NT2/D1 (cell line): ENCODE measurements at places on chromosomes 1 and 21.

DNA sequence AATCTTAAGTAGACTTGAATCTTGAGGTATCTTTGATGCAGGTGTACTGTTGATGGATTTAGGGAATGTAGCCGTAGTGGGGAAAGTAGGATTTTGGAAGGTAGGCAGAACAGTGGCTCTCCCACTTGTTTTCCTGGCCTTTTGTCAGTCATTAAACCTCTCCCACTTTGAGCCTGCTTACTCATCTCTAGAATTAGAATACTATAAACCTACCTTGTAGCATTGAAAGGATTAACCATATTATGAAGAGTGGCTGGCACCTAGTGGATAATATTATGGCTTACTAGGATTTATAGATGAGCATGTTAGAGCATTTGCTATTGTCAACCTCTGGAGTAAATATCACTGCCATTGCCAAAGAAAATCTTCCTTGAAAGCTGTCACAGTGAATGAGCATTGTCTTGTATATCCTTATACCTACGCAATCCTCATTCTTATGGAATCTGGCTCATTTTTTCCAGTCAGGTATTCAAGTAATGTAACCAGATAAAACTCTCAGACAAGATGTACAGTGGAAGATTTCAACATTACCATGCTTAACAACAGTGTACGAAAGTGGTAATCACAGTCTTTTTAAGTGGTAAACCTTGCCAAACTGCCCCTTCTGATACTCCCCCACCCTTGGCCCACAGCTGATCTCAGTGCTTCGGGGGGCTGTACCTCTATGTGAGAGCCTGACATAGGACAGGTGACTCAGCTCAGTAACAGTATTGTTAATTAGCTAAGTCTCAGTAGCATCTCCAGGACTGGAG is 44.4 kb downstream of the SH3GLB1 start:
- no peak for DNase-seq

DNA sequence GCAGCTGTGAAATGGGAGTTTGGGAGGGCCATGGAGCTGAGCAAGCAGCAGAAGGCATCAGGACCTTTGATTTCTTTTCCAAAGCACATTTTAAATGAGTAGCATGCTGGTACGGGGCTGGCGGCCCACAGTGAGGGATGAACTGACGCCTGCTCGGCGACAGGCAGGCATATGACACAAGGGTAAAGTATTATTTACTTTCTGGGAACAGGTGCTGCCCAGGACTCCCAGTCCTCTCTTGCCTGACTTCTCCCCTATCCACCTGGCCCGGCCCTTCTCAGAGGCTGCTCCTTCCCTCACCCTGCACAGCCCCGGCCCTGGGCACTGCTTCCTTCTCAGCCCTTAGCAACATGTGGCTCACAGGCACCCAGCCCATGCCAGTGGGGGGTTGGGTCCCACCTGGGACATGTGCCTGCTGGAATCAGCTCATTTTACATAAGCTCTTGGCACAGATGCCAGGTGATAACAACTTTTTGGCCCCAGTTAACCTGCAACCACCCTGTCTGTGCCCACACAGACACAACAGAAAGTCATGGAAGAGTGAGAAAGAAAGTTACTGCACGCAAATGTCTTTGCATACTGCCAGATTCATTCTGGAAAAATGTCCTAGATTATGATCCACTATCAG is 112.3 kb upstream of the GADD45A start:
- DNase-seq = no peak

DNA sequence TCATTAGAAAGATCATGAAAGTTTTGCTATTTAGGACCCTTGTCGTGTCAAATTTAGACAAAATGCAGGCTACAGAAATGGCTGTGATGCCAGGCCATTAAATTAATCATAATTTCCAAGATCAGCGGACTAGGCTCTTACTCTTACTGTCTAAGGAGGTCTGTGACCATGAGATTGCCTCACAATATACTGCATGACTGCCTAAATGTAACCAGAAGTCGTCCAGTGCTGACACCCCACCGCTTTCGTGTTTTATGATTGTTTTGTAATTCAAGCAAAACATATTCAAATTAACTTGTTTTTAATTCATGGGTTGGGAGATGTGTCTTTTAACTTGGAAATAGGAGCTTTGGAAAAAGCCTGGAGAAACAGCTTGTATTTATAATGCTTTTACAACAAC is 947.5 kb downstream of the BRINP3 start:
- no peak for DNase-seq

DNA sequence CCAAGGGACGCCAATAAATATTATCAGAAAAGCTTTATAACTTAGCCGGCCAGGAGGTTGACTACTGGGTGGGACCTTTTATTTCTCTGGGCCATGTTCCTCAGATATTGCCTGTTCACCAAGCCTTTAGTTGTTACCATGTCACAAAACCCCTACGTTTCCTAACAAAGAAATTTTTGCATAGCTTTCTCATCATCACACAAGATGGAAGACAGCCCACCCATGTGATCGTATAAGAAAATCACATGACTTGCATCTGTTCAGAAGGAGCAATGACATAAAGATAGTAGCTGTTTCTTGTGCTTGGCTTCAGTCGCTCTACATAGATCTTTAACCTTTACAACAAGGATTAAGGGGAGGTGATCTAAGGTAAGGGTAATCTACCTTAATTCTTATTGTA is 88.9 kb upstream of the NGF start:
- no peak for DNase-seq

DNA sequence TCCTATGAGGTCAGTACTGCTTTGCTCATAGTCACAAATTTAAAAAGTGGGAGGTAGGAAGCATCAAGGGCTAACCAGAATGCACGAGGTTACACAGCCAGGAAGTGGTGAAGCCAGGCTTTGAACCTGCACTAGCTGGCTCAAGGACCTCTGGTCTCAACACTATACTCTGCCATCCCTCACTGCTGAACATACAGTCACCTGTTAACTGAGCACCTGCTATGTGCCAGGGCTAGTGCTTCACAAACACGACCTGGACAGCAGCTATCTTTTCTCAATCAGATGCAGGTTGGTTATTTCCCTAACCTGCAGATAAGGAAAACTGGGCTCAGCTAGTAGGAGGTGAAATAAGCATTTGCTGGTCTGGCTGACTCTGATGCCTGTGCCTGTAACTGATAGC is 73.0 kb downstream of the GLIS1 start:
- DNase-seq = no peak

GRCh38 chr1:154221278-154222001 is 685 bp downstream of the UBAP2L start:
- DNase-seq = no peak

GRCh38 chr1:189567890-189568289 is 909.8 kb downstream of the BRINP3 start:
- no peak for DNase-seq

- no peak for DNase-seq
These were observed 64.0 kb downstream of the RGS7 start for GRCh38 chr1:241292973-241293372.

DNA sequence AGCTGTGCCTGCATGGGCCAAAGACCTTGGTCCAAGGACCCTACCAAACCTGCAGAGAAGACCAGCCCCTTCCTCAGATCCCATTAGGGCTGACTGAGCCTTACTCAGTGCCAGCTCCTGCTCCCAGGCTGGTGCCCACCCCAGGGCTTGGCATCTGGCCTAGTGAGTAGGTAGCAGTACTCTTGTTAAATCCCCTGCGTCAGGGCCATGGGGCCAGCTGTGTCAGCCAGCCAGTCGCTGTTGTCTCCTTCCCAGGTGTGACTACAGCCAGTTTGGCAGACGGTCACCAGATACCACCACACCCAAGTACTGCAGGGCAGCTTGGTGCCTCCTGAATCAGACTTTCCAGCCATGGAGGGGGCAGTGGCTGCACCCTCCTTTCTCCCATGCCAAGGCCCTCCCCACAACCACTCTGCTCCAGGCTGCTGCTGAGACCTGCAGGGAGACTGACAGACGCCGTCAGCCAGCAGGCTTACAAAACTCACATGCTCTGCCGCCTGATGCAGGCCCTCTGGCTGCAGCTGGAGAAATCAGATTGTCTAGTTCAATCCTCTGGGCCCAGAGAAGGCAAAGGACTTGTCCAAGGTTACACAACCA is 3.0 kb downstream of the TENT5B start:
- no peak for DNase-seq

DNA sequence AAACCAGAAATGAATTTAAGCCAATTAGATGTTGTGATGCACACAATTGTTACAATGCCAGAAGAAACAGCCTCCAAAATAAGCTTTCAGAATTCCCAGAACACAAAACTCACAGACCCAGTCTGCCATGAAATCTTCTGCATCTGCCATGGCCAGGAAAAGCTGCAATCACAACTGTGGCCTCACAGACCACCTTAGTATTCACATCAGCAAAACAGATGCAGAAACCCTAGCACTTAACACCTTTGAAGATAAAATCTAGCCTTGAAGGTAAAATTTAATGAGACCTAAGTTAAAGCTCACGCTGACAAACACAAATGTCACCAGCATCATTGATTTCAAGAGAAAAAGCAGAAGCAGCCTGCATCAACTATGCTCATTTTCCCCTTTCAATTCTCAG is 566.8 kb upstream of the TMPRSS15 start:
- no peak for DNase-seq

- DNase-seq = no peak
These were observed 176.5 kb upstream of the ST6GALNAC5 start for GRCh38 chr1:76690766-76691165.

- no peak for DNase-seq
These were observed 144.9 kb downstream of the KAZN start for GRCh38 chr1:14743368-14743767.

- DNase-seq = no peak
These were observed 8.8 kb upstream of the HENMT1 start for GRCh38 chr1:108669679-108670078.

DNA sequence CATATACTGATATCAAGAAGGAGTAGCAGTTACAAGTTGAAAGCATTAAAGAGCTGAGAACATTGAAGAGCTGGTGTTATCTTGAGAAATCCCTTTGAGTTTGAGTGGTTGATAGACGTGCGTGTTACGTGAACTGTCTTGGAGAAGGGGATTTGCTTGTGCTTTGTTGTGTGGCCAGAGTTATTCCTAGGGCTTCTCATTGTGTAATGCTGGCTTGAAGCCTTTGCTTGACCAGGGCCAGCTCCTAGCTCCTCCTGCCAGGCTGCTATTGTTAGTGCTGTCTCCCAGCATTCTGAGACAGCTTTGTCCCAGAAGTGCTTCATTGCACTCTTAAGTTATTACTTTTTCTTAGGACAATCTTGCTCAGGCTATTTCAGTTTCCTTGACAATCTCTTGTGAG is 116.2 kb upstream of the KCNK2 start:
- no peak for DNase-seq

- no peak for DNase-seq
These were observed 489.3 kb upstream of the RUNX1 start for GRCh38 chr21:35538386-35538785.

DNA sequence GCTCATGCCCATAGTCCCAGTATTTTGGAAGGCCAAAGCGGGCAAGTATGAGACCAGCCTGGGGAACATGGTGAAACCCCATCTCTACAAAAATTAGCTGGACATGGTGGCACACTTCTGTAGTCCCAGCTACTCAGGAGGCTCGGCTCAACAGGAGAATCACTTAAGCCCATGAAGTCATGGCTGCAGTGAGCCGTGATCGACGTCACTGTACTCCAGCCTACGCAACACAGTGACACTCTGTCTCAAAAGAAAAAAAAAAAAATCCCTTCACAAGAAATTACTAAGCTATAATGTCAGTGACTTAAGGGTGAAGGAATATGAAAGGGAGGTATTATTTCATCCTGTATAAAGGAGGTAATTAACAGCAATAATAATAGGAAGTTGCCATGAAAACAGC is 99.8 kb downstream of the ACBD6 start:
- DNase-seq = no peak

GRCh38 chr21:44761011-44761729 is 40.5 kb downstream of the UBE2G2 start:
- DNase-seq = no peak

DNA sequence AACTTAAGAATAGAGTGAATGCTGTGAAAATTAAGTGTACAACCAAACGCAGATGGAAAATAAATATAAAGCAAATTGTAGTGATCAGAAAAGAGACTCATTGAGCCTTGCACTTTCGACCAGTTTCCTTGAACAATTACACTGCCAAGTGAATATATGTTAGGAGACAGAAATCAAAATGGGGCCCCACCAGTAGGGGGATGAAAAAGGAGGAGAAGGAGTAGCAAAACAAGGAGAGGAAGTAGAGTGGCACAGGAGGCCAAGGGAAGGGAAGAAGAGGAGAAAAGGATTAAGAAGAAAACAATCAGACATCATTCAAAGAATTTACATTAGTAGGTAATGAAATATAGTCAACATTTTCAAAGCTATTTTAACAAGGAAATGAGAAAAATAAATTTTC is 1770.6 kb downstream of the PLA2G4A start:
- no peak for DNase-seq

DNA sequence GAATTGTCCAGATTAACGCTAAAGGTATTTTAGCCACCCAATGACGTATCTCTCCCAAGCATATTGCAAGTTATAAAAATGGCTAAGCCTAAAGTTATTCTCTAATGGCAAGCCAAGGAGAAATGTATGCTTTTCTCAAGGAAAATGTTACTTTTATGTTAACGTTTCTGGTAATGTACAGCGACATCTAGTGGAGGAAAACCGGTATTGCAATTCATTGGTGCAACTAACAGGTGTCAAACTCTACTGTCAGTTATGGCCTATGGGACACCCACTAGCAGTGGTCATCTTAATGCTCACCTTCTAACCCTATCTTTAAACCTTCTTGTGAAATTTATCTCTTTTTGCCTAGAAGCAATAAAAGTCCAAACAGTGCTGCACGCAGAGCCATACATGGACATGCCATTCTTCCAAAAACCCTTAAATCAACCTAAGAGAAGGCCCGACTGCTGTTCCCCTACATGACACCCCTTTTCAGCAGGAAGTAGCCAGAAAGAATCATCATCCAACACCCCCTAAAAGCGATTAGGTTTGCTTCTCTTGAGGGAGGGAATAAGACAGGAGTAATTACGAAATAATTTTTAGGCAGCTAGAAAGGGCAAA is 68.7 kb upstream of the LRIF1 start:
- DNase-seq = peak; percentile 16

GRCh38 chr1:155976913-155977689 is 1.2 kb downstream of the ARHGEF2 start:
- no peak for DNase-seq

- no peak for DNase-seq
These were observed 8.9 kb downstream of the KLHL21 start for GRCh38 chr1:6593810-6594209.
